Tibial artery (tissue), 4 donors: ENCODE measurements at places on chromosomes 6 and 20.

- H3K27me3 ChIP-seq, result no peaks in the 10 kb centered on the region
- no peaks in the 10 kb centered on the region for H3K36me3 ChIP-seq
- H3K4me3 ChIP-seq, result no peak overlapping the region
- no peaks in the 10 kb centered on the region for H3K4me1 ChIP-seq
Observed at GRCh38 chr6:82085701-82086100, 161.8 kb downstream of the IBTK start.

DNA sequence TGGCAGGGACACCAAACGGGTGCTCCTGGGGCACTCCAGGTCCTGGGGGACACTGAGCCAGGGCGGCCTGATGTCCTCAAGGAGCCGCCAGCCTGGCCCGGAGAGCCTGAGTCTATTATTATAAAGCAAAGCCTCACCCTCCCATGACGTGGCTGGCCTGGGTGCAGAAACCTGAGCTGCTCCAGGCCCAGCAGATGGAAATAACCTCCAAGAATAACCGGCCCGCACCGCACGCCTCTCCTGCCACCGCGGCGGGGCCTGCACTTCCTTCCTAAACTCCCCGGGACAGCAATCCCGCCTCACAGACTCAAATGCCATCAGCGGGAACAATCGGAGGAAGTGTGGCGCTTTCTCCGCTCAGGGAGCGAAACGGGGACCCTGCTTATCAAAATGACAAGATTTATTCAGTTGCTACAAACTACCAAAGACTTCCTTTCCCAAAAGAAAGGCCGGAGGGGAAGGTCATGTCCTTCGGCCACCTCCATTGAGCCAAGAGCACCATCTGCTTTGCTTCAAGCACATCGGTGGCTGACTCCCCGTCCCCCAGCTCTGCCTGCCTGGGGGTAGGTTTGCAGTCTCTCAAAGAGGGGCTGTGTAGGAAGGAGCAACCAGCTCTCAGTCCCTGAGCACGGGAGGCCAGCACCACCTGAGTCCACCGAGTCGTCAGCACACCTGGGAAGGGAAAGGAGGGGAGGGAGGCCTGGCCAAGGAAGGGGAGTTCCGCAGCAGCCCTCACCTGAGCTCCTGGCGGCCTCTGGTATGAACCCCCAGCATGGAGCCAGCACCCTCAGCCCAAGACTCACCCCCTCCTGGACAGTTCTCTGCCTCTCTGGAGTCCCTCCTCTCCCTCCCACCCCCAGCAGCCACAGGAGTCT lies 78.6 kb upstream of the QKI start:
- peaks cover 45% of the 10 kb centered on the region for H3K4me1 ChIP-seq
- H3K36me3 ChIP-seq, result no peaks in the 10 kb centered on the region
- peak overlapping the region; percentile 8 for H3K4me3 ChIP-seq
- no peaks in the 10 kb centered on the region for H3K27me3 ChIP-seq

GRCh38 chr20:57995381-57995977 lies 233.0 kb downstream of the ANKRD60 start:
- H3K36me3 ChIP-seq, result no peaks in the 10 kb centered on the region
- no peak overlapping the region for H3K4me3 ChIP-seq
- no peak for DNase-seq
- H3K4me1 ChIP-seq, result peaks cover 26% of the 10 kb centered on the region
- no peak overlapping the region for H3K27ac ChIP-seq
- no peaks in the 10 kb centered on the region for H3K27me3 ChIP-seq

DNA sequence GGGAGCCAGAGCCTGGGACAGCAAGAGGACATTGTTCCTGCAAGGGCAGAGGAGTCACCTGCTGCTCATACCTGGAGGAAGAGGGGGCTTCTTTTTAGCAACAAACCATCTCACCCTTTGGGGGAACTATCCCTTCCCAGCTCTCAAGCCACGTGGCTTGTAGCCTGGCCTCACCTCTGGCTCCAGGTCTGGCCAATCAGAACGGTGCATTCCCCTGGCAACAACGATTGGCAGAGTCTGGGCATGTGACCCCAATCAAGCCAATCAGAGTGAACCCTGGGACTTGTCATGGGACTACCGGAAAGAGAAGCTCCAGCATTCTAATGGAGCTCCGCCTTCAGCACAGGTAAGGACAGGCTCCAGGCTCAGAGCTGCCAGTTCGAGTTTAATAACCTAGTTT lies 33.6 kb downstream of the KCNB1 start:
- H3K36me3 ChIP-seq, result no peaks in the 10 kb centered on the region
- H3K27ac ChIP-seq, result no peak overlapping the region

- no peak overlapping the region for H3K27ac ChIP-seq
- H3K36me3 ChIP-seq, result no peaks in the 10 kb centered on the region
- no peaks in the 10 kb centered on the region for H3K27me3 ChIP-seq
- no peak for DNase-seq
- no peak overlapping the region for H3K4me3 ChIP-seq
Observed at GRCh38 chr6:165649166-165650137, 13.6 kb downstream of the PDE10A start.

DNA sequence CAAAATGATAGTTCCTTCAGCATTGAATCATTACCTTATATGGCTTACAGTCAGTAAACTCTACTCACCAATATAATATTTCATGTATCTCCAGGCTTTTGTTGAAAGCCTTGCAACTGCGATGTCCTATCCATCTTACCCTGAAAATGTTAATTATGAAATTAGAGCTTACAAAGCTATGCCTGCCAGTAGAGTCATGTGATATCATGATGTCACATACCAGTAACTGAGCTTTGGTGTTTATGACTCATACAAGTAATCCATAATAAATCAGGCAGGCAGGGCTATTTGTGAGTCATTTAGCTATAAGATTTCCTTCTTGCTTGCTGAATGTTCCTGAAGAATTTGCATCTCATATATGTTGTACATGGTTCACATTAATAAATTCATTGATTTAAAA lies 44.9 kb upstream of the FAM83B start:
- DNase-seq, result no peak
- no peak overlapping the region for H3K4me3 ChIP-seq
- H3K27ac ChIP-seq, result no peak overlapping the region
- H3K27me3 ChIP-seq, result no peaks in the 10 kb centered on the region
- H3K36me3 ChIP-seq, result no peaks in the 10 kb centered on the region
- no peaks in the 10 kb centered on the region for H3K4me1 ChIP-seq

DNA sequence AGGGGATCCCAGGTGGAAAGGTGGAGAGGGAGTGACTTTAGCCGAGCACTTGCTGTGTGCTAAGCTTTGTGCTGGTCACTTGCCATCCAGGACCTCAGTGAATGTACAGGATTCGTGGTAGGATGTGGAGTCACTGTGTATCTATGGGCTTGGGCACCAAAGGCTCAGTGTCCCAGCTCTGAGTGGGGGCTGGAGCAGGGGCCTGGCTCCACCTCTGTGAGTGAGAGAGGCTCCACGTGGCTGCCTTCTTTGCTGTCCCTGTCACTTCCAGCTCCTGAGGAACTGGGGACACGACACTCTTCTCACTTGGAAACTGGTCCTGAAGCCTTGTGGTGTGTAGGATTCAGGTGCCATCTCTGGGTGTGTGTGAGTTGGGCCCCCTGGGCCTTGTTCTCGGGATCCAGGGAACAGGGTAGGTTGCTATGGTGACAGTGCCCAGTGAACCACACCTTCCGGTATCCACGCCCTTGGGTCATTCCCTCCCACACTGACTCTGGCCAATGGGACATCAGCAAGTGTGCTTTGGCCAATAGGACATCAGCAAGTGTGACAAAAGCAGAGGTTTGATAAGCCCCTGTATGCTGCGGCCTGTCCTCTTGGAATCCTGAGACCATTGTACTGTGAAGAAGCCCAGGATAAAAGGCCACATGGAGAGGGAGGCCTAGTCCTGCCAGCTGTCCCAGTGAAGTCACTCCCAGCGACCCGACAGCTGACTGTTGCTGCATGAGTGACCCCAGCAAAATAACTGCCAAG lies 87.7 kb downstream of the CDH22 start:
- H3K36me3 ChIP-seq, result no peaks in the 10 kb centered on the region
- no peak overlapping the region for H3K4me3 ChIP-seq
- no peak overlapping the region for H3K27ac ChIP-seq
- no peak for DNase-seq

DNA sequence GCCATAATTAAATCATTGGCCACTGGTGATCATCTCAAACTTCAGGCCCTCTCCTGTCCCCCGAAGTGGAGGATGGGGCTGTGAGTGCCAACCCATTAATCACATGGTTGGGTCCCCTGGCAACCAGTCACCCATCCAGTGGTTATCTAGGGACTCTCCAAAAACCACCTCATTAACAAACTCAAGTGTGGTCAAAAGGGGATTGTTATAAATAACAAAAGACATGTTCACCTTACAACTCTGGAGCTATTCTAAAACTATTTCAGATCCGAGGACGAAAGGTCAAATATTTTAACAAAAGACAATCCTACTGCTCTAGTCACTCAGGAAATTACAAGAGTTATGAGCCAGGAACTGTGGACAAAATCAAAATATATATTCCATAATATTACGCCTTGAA lies 95.5 kb upstream of the PRND start:
- no peaks in the 10 kb centered on the region for H3K36me3 ChIP-seq
- no peak overlapping the region for H3K4me3 ChIP-seq
- no peak overlapping the region for H3K27ac ChIP-seq
- H3K27me3 ChIP-seq, result no peaks in the 10 kb centered on the region
- H3K4me1 ChIP-seq, result no peaks in the 10 kb centered on the region

GRCh38 chr20:13857961-13858360 lies 73.1 kb downstream of the NDUFAF5 start:
- DNase-seq, result no peak
- H3K36me3 ChIP-seq, result no peaks in the 10 kb centered on the region
- H3K4me3 ChIP-seq, result no peak overlapping the region
- peak overlapping the region; percentile 57 for H3K27ac ChIP-seq

- H3K4me3 ChIP-seq, result no peak overlapping the region
- H3K36me3 ChIP-seq, result no peaks in the 10 kb centered on the region
- no peak overlapping the region for H3K27ac ChIP-seq
- peaks cover 3% of the 10 kb centered on the region for H3K27me3 ChIP-seq
- H3K4me1 ChIP-seq, result no peaks in the 10 kb centered on the region
Observed at GRCh38 chr6:43275801-43276576, 22.1 kb upstream of the SLC22A7 start.

GRCh38 chr20:1196634-1197033 lies 6.6 kb upstream of the C20orf202 start:
- H3K27ac ChIP-seq, result no peak overlapping the region
- no peaks in the 10 kb centered on the region for H3K27me3 ChIP-seq
- DNase-seq, result no peak

DNA sequence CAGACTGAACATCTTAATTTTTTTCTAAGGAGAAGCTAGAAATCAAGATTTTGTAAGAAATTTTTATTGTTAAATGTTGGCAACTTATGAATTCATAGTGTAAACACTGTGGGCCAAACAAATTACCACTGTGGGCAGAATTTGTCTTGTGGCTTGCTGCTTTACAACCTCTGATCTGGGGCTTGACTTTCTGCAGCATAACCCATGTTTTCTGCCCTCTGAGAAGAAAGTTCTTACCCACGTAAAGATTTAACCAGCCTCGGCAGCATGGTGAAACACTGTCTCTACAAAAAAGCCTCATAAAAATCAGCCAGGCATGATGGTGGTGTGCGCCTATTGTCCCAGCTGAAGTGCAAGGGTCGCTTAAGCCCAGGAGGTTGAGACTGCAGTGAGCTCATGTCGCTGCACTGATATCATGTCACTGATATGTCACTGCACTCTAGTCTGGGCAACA lies 12.9 kb downstream of the ITCH start:
- H3K4me3 ChIP-seq, result no peak overlapping the region
- peaks cover 25% of the 10 kb centered on the region for H3K4me1 ChIP-seq
- no peak for DNase-seq
- H3K36me3 ChIP-seq, result peaks cover 52% of the 10 kb centered on the region
- no peak overlapping the region for H3K27ac ChIP-seq
- H3K27me3 ChIP-seq, result no peaks in the 10 kb centered on the region

DNA sequence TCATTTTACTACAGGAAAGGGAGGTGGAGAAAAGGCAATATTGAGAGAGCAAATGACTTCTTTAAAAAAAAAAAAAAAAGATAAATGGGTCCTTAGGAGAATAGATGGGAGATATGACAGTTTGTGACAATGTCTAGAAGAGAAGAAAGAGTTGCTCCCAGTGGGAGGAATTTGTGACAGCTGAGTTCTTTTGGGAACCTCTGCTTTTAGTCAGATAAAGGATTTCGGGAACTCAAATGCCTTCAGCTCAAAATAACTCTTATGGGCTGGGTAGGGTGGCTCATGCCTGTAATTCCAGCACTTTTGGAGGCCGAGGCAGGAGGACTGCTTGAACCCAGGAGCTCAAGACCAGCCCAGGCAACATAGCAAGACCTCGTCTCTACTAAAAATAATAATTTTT lies 13.1 kb downstream of the TPD52L1 start:
- no peak overlapping the region for H3K4me3 ChIP-seq
- H3K27me3 ChIP-seq, result no peaks in the 10 kb centered on the region
- H3K4me1 ChIP-seq, result no peaks in the 10 kb centered on the region
- no peak for DNase-seq
- peak overlapping the region; percentile 16 for H3K27ac ChIP-seq
- no peaks in the 10 kb centered on the region for H3K36me3 ChIP-seq

DNA sequence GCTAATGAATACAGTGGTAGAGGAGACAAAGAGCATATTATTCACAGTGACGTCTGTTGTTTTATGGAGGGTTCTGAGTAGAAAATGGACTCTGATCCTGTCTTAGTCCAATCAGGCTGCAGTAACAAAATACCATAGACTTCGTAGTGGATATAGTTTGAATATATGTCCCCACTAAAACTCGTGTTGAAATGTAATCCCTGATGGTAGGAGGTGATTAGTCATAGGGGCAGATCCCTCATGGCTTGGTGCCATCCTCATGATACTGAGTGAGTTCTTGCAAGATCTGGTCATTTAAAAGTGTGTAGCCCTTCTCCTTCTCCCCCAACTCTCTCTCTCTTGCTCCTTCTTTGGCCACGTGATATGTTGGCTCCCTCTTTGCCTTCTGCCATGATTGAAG lies 82.5 kb downstream of the CD83 start:
- no peak for DNase-seq
- no peak overlapping the region for H3K4me3 ChIP-seq
- no peak overlapping the region for H3K27ac ChIP-seq
- H3K4me1 ChIP-seq, result no peaks in the 10 kb centered on the region

DNA sequence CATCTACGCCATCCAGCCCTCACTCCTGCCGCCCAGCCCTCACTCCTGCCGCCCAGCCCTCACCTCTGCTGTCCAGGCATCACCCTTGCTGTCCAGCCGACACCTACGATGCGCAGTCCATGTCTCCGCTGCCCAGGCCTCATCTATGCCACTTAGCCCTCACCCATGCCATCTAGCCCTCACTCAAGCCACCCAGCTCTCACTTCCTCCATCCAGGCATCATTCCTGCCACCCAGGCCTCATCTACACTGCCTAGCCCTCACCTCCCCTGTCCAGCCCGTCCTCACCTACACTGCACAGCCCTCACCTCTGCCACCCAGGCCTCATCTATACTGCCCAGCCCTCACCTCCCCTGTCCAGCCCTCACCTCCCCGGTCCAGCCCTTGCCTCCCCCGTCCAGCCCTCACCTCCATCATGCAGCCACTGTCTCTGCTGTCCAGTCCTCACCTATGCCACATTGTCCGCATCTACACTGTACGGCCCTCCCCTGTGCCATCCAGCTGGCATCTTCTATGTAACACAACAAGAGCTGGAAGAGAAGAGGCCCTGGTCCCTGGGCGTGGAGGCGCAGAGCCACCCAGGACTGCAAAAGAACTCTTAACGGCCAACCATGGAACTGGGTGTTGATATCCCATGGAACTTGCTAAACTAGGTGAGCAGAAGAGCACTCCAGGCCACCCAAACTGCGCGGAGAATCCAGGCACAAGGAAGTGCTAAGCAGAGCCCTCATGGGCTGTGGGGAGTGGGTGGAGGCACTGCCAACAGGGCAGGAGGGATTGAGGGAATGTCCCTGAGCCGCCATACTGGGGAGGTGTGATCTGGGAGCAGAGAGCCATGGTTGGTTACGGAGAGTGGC lies 31.0 kb downstream of the RNASET2 start:
- H3K36me3 ChIP-seq, result no peaks in the 10 kb centered on the region
- no peak for DNase-seq
- no peaks in the 10 kb centered on the region for H3K27me3 ChIP-seq
- no peak overlapping the region for H3K27ac ChIP-seq
- H3K4me1 ChIP-seq, result no peaks in the 10 kb centered on the region
